ENCODE measurements at places on chromosomes 12 and 14.

DNA sequence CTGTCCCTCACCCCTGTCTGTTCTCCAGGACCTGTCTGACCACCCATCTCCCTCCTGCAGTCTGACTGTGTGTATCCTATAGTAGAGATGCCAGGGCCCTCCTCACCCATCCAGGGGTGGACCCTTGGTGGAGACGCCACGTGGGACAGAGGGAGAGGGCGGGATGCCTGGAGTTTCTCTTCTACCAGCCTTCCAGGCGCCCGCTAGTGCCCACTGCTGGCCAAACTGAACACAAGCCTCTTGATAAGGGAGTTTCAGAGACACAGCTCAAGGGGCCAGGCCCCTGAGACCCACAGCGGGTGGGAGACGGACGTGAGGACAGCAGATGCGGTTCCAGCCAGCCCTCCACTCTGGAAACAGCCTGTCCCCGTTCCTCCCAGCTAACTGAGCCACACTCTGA, 147.3 kb downstream of the RBM19 start:
- DNase-seq = no peak

DNA sequence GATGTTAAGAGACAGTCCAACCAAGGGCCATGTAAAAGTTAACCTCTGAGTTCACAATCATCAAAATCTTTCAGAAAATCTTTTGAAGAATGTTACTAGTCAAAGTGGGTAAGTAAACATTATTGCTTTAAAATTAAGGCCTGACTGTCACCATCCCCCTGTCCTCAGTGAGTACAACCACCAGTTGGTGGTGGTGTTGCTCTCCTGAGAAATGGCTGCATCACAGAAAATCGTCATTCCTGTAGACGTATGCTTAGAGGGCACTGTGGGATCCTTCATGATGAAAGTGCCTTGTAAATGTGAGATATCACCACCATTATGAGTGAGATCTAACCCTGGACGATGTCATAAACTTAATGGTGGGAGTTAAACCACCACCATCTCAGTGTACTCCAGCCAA, 451.2 kb downstream of the RPS29 start:
- DNase-seq = peak; percentile 70

DNA sequence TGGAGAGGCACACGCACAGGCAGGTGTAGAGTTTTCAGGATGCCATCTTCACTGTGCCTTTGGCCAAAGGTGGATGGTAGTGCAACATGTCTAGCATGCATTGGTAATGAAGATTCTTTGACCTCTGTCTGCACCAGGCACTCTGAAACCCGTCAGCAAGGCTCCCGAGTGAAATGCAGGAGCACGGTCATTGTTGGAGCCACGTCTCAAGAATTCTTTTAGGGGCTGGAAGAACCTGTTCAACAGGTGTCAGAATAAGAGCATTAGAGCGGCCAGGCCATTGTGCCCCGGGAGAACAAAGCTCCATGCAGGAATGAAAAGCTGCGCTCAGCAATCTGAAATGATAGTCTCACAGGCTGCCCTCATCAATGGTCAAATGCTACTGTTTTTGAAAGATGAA, 40.2 kb upstream of the DICER1 start:
- DNase-seq = no peak

DNA sequence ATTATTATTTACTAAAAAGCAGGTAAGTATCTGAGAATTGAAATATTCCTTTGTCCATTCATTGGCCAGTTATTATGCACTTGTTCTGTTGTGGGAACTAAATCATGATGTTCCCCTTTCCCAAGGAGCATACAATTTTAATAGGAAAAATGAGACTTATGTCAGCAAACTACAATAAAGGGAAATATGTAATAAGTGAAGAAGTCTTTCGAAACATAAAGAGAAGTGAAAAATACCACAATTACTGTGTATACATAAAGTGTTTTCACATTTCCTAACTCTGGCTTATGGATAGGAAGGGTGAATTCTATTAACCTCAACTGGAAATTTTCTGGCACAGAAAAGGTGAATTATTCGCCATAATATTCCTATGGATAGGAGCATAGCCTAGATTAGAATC, 78.4 kb upstream of the DNM1L start:
- DNase-seq = no peak

- no peak for DNase-seq
Measured at GRCh38 chr12:88266806-88267360, 124.8 kb downstream of the TMTC3 start.

- no peak for DNase-seq
Measured at GRCh38 chr12:110382683-110383082, 20.8 kb downstream of the ANAPC7 start.

- DNase-seq = peak; percentile 48
Measured at GRCh38 chr12:108826101-108826806, 31.1 kb downstream of the SSH1 start.

DNA sequence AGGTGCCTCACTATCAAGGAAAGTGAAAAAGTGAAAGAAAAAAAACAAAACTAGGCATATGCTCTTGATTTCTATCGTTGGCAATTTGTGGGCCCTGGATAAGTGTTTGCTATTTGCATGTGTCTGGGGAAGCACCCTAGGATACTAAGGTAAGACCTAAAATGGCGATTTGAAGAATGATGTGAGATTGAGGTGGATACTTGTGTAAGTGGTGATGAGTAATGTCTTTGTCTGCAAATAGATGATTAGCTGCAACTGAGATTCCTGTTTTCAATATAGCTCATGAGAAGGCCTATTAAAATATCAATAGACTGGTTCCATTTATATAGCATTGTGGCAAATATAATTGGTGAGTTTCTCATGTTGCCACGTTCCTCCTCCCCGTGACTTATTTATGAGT, 261.7 kb downstream of the NEDD1 start:
- no peak for DNase-seq

DNA sequence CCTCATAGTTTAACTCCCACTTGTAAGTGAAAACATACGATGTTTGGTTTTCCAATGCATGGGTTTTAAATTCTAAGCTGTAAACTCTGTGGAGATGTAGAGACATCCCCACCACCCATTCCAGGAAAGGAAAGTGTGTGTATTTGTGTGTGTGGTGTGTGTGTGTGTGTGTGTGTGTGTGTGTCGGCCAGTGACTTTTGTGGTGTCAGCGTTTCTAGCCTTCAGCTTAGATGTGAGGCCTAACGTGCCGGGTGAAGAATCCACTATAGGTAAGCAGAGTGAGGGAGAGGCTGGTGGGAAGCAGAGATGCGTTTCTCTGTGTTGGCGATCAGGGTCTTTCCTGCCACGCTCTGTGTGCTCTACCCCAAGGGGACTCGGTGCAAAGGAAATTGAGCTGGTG, 93.0 kb downstream of the SLC24A4 start:
- DNase-seq = no peak

- no peak for DNase-seq
Measured at GRCh38 chr12:102298022-102298421, 100.4 kb upstream of the PMCH start.

All from NCI-H524 (cell line).